ENCODE measurements at places on chromosomes 6 and 20. TPM values are rescaled to one million over a fixed set of nuclear protein-coding genes. Genes with fewer than 3 reads are reported as not detected.

- no peak for DNase-seq
Measured at GRCh38 chr20:46192376-46192944, 74.3 kb downstream of the CD40 start.

The MYO6 gene
- 4.1 TPM for total RNA-seq

The GNAS-AS1 gene
- 1.7 TPM for total RNA-seq

DNA sequence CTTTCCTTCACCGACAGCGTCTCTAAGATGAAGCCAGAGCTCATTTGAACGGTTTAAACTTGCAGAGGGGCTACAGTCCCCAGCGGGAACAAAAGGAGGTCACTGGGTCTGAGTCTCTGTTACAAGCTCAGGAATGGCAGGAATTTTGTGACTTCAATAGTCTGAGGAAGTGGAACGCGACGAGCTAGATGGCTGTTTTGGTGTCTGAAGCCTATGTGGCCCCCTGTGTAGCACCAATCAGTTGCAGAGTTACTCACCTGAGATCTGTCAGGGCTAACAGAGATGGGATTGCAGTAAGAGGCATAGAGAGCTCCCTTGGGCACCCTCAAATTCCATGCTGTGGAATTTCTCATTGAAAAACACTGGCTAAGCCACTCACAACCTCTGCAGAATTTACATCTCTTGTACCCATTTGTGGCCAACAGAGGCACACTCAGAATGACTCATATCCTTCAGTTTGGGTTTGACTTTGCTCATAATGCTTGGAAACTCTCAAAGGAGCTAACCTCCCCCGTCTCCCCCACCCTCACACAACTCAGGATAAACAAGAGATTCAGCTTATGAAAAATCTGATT is 7.1 kb upstream of the TCP11 start:
- peak; percentile 83 for DNase-seq

GRCh38 chr20:51365670-51366069 is 176.8 kb downstream of the NFATC2 start:
- peak; percentile 89 for DNase-seq

Data from MG63 (cell line).